CD4-positive, alpha-beta T cell treated with Interleukin-12 subunit alpha and Interleukin-12 subunit beta, for 1 hour (primary cell): ENCODE measurements at places on chromosomes 3 and 15.

- DNase-seq = no peak
These were observed 26.9 kb downstream of the CCR4 start for GRCh38 chr3:32978331-32978730.

DNA sequence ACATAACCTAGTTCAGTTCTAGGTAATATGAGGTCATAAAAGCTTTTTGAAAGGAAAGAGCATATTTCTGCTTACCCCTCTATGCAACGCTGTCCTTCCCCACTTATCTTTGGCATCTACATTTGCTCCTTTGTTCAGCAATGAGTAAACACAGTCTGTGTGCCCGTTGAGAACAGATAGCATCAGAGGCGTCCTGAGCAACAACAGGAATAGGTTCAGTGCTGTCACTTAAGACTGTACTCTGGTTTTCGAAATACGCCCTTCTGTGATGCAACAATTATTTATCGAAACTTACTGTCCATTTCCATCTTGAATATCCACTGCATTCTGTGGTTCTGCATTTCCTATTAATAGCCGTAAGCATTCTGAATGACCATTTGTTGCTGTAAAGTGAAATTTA is 84.4 kb downstream of the BTD start:
- DNase-seq = peak; percentile 6

DNA sequence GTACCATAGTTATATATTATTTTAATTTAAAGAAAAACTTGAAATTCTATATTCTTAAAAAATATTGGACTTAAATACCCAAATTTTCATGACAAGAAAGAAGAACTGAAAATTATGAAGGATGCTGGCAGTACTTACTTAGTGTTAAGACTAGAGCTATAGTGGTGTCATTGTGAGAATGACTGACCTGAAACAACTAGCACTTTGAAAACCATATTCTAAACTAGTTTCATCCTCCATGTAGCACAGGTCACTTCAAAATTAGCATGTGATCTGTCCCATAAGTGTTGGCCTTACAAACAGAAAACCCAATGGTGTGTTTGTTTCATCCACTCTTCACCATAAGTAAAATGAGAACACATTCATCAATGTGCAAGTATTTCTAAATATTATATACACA is 208.6 kb downstream of the ZIC4 start:
- DNase-seq = no peak

GRCh38 chr15:88900309-88900981 is 5.1 kb upstream of the HAPLN3 start:
- no peak for DNase-seq

DNA sequence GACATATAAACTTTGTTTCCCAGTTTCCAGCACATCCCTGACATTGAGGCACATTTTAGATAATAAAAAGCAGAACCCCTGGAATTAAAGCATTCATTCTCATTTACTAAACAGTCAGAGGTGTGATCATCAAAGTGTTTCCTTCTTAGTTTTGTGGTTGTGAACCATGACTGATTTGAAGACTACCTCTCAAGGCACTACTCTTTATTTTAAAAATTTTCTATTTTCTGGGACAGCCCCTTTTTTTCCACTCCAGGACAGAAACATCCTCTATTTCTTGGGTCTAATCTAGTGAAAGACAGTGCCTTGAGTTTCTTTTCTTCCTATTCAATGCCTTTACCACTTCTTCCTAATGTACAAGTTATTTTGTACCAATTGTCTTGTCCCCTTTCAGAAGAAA is 5.2 kb downstream of the SST start:
- no peak for DNase-seq

GRCh38 chr15:79682285-79682684 is 214.5 kb downstream of the MTHFS start:
- DNase-seq = no peak

DNA sequence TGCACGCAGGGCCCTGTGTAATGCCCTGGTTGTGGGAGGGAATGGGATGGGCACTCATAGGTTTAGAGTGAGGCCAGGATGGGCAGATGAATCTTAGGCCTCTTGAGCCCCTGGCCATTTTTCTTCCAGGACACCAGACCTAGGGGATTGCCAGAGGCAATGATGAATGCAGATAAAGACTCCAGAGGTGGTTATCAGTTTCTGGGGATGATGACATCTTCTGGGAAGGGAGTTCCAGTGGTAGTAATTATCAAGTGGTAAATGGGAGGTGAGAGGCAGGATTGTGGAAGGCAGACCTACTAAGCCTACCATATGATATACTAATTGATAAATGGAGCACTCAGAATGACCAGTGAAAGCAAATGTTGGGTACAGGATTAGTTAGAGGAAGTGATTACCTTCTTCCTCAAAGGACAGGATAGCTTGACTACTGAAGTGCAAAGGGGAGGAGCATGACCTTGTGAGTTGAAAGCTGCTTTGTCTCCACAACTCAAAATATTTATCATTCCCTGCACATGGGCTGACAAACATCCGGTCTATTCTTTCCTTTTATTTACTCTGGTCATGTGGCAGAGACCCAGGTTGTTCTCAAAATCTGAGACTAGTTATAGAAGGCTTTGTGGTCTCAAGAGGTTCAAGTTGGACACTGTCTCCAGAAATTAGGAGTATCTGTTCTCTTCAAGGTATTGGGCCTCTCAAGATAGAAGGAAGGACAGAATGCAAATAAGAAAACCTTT is 10.2 kb upstream of the MAPK6 start:
- DNase-seq = no peak

GRCh38 chr3:13580256-13581023 is 31.5 kb downstream of the FBLN2 start:
- no peak for DNase-seq

GRCh38 chr3:124893526-124893925 is 6.4 kb upstream of the ITGB5 start:
- DNase-seq = no peak

DNA sequence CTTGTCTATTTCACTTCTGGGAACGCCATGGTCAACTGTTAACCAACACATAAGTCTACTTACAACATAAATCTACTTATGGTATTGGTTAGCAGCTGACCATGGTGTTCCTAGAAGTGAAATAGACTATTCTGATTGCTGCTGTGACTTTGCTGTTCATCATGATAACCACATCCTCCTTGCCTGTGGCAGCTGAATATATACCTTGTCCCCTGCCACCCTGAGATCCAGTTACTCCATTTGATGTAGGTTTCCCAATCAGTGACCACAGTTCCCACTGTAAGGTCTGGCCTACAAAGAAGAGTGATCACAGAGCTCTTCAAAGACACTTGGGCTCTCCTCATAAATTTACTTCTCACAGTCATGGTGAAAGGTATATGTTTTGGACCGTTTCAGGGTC is 66.8 kb upstream of the ALDH1A3 start:
- no peak for DNase-seq

- DNase-seq = no peak
These were observed 231.9 kb upstream of the ROPN1 start for GRCh38 chr3:124223853-124224252.

DNA sequence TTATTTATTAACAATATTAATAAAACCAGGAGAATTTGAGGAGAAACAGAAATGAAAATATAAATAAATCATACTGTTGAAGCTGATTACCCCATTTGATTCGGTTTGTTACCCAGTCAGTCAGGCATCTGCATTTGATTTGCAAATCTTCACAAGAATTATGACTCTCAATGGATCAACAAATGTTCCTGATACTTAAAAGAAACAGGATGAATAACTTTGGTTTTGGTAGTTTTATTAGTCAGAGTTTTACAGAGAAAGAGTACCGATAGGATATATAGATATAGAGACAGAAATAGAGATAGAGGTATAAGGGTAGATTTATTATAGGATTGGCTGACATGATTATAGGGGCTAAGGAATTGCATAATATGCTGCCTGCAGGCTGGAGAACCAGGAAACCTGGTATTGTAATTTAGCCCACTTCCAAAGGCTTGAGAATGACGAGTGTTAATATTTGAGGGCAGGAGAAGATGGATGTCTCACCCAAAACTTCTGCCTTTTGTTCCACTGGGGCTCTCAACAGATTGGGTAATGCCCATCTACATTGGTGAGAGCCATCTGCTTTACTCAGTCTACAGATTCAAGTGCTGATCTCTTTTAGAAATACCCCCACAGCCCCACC is 241.6 kb upstream of the COL8A1 start:
- no peak for DNase-seq

DNA sequence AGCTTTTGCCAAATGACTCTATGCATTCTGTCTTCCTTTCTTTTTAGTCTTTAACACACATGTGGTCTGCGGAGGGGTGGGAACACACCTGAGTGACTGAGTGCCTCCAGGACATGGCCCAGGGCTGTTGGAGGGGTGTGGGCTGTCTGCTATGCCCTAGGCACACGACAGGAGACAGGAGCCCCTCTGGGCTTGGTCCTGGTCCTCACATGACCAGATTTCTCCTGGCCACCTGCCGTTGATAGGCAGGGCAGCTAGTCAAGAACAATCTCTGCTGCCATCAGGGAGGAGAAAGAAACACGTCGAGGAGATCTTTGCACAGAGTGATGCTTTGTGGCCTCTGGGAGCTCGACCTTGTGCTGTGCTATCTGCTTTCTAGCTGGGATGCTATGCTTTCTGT is 176.6 kb downstream of the KLF13 start:
- no peak for DNase-seq
